ENCODE measurements at places on chromosomes 5 and 9.

- DNase-seq: no peak
Observed at GRCh38 chr9:137406876-137407589, 15.9 kb downstream of the EXD3 start.

GRCh38 chr5:102628441-102629175, 126.5 kb upstream of the PAM start:
- DNase-seq: no peak

DNA sequence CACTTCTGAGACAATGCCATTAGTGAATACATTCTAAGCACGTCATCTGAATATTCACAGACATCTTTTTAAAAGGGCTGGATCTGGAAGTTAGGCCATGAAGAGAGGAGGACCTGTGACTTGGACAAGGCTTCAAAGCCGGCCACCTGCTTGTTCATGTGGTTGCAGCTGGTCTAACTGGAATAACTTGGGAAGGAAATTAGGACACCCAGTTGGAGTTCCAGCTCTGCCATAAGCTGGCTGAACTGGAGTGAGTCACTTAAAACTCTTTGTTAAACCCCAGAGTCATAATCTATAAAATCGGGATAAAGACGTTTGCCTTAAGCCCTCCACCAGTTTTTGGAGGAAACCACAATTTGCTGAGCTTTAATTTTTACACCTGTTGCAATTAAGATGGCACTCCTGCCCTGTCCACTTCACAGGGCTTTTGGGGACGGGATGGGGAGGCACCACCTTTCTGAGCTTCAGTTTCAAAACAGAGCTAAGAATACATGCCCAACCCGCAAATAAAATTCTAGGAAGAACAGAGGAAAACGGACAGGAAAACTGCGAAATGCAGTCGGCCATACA, 536 bp upstream of the STX17 start:
- no peak for DNase-seq

- DNase-seq: no peak
Observed at GRCh38 chr5:864492-865167, 13.8 kb upstream of the ZDHHC11 start.

- DNase-seq: no peak
Observed at GRCh38 chr5:127898551-127899213, 184.9 kb upstream of the SLC12A2 start.

- DNase-seq: peak; percentile 19
Observed at GRCh38 chr9:120490888-120491595, 88.9 kb downstream of the CDK5RAP2 start.

DNA sequence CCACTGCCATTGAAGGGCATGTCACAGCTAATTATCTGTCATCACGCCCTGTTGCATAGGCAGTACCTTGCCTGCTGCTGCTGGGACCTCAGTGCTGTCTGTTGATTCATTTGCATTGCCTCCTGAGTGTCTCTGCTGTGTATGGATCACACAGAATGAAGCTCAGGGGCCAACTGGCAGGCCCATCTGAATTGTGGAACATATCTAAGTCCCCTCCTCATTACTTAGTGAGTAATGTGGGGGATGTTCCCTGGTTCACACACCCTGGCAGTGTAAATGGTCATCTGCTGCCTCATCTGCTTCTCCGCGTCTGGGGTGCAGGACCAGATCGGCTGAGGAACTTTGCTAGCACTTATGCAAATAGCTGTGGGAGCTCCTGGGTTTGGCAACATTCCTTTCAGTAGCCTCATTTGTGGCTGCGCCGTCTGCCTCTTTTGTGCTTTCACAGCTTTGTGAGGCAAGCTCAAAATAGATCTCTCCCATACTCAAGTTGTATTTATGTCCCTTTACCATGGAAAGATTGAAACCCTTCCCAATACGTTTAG, 25.4 kb downstream of the TYRP1 start:
- no peak for DNase-seq

DNA sequence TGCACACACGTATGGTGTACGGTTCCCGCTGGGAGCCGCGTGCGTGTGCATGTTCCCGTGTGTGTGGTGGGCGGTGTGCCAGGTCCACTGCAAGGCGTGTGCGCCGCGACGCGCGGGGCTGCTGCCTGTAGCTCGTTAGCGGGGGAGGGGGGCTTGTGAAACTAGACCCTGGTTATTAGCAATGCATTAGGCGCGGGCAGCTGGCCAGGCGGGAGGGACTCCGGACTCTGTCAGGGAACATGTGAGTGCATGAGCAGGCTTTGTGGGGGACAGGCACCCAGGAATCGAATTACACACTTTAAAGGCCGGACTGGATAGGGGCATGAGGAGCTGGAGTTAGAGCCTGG, 32.2 kb upstream of the ENHO start:
- DNase-seq: no peak

GRCh38 chr5:164296603-164297080, 791.2 kb downstream of the MAT2B start:
- no peak for DNase-seq
